Cardiac muscle cell (in vitro differentiated cells and primary cell): ENCODE measurements at places on chromosomes 5 and 9.

DNA sequence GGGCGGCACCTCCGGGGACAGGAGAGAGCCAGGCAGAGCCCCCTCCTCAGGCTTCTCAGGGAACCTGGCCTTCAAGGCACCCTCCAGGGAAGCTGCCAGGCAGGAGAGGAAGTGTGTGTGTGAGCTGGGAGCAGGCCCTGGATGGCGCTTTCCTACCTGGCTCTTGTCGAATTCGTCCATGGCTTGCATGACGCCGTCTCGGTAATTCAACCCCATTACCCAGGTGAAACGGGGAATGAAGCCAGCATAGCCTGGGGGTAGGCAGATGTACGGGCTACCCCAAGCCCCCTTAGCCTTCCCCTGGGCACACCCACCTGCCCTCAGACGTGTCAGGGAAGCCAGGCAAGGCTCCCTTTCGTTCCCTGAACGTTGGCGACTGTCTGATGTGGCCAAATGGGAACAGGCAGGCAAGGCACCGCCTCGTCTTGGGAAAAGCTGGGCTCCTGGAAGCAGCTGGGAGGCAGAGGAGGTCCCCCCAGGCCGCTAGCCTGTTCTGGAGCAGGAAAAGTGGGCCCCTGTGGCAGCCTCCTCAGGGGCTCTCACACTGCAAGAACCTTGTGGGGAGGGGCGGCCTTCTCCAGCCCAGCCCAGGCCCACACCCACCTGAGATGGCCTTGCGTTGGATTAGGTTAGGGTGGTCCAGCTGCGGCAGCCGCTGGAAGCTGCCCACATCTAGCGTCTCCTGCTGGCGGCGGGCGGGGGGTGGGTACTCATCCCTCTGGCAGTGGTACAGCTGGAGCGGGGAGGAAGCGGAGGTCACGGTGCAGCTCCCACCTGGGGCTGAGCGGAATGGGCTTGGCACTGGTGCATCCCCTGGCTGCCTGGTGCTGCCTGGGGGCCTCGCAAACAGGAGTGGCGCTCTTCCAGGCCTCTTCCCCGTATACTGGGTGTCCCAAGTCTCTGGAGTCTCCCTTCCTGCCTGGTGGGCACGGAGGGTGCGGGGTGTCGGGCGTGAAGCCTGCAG is 3.7 kb downstream of the TUBB4B start:
- no peak for DNase-seq

GRCh38 chr5:82356021-82356420 is 77.9 kb upstream of the RPS23 start:
- peak; percentile 81 for DNase-seq

- no peak for DNase-seq
Measured at GRCh38 chr5:15220642-15221173, 279.3 kb upstream of the FBXL7 start.

DNA sequence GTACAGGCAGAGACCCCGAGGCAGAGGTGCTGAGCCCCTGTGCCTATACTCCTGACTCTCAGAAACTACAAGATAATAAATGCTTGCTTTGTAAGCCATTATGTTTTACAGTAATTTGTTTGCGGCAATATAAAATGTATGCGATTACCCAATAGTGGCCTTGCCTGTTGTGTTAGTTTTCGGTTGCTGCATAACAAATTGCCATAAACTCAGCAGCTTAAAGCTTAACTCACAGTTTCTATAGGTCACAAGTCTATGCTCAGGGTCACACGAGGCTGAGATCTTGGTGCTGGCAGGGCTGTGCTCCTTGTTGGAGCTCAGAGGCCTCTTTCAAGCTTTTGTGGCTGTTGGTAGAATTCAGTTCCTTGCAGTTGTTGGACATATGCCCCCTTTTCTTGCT is 114.8 kb downstream of the COL23A1 start:
- no peak for DNase-seq

GRCh38 chr5:87266914-87267573 is 639 bp upstream of the RASA1 start:
- no peak for DNase-seq

DNA sequence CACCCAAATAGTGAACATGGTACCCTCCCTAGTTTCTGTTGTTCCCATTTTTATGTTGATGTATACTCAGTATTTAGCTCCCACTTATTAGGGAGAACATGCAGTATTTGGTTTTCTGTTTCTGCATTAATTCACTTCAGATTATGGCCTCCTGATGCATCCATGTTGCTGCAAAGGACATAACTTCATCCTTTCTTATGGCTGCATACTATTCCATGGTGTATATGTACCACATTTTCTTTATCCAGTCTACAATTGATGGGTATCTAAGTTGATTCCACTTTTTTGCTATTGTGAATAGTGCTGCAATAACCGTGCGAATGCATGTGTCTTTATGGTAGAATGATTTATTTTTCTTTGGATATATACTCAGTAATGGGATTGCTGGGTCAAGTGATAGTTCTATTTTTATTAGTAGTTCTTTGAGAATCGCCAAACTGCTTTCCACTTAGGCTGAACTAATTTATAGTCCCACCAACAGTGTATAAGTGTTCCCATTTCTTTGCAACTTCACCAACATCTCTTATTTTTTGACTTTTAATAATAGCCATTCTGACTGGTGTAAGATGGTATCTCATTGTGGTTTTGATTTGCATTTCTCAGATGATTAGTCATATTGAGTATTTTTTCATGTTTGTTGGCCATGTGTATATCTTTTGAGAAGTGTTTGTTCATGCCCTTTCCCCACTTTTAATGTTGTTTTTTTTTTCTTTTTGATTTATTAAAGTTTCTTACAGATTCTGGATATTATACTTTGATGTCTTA is 79.6 kb downstream of the SMIM15 start:
- DNase-seq = no peak

GRCh38 chr9:86676396-86676795 is 270.9 kb downstream of the GAS1 start:
- peak; percentile 68 for DNase-seq

- peak; percentile 86 for DNase-seq
Measured at GRCh38 chr9:5389109-5389732, 48.5 kb downstream of the PLGRKT start.

DNA sequence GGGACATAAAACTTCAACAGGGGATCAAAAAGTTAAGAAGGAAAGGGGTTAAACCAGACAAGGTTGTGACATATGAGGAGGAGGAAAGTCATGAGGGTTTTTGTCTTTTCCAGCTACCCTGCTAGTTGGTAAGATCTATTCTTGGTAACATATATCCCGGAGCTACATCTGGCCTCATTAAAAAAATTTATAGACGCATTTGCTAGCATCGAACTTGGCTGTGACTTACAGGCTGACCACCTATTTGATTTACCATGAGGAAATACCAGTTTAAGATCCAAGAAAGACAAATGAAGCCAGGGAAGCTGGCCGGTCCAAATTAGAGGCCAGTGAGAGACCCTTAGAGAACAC is 87.6 kb upstream of the NIPAL4 start:
- no peak for DNase-seq

GRCh38 chr9:36892279-36892678 is 141.8 kb downstream of the PAX5 start:
- peak; percentile 42 for DNase-seq

GRCh38 chr9:14136047-14136635 is 177.8 kb downstream of the NFIB start:
- DNase-seq = no peak

DNA sequence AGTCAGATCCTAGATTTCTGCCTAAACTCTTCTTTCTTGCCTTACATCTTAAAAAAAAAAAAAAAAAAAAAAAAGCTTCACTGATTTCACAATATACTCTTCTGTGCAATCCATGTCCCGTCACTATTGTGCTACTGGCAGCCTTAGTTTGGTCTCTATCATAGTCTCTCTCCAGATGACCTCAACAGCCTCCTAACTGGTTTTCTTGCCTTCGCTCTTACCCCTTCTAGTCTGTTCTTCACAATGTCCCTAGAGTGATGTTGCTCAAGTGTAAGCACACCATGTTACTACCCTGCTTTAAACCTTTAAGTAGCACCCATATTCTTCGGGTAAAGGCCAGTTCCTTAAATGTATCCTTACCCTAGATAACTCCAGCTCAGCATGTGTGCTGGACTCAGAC is 25.8 kb downstream of the CD180 start:
- no peak for DNase-seq

- no peak for DNase-seq
Measured at GRCh38 chr9:131436376-131436775, 42.5 kb downstream of the PRRC2B start.

DNA sequence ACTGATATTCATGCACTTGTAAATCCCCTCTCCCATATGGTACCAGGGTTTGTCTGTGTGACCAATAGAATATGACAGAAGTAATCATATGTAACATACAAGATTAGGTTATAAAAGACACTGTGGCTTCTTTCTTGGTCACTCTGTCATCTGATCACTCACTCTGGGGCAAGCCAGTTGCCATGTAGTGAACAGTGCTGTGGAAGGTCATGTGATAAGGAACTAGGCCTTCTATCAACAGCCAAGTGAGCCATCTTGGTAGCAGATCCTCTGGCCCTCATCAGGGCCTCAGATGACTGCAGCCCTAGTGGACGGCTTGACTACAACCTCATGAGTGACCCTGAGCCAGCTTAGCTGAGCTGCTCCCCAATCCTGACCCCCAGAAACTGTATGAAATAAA is 30.0 kb upstream of the MATR3 start:
- no peak for DNase-seq

- DNase-seq = no peak
Measured at GRCh38 chr9:21413624-21414023, 4.7 kb downstream of the IFNA8 start.

GRCh38 chr9:133726401-133727276 is 11.5 kb downstream of the SARDH start:
- DNase-seq = peak; percentile 77

- DNase-seq = no peak
Measured at GRCh38 chr5:152884006-152884405, 478.9 kb upstream of the NMUR2 start.

DNA sequence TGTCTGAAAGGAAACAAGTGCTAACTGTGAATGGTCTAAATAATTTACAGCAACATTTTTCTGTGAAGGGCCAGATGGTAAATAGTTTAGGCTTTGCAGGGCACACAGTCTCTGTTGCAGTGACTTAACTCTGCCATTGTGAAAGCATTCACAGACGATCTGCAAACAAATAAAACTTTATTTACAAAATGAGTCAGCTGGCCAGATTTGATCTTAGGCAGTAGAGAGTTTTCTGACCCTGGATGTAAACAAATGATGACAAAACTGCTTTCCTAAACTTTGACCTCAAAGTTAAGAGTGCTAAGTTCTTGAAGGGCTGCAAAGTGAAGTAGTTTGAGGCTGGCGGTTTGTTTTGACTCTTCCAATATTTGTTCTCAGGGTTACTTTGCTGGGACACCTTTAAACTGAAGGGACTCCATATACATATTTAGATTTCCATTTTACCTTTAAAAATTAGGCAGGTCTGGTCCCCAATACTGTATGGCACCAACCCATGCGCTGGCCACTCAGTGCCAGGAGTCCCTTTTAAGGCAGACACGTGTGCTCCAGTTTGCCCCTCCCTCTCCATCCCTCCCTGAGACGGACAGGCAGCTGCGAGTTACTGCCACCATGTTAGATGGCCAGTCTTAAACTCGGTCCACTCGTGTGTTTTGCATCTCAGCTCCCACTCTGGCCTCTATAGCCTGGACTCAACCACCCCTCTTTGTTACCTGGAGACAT is 4.0 kb upstream of the ADAMTS16 start:
- no peak for DNase-seq

DNA sequence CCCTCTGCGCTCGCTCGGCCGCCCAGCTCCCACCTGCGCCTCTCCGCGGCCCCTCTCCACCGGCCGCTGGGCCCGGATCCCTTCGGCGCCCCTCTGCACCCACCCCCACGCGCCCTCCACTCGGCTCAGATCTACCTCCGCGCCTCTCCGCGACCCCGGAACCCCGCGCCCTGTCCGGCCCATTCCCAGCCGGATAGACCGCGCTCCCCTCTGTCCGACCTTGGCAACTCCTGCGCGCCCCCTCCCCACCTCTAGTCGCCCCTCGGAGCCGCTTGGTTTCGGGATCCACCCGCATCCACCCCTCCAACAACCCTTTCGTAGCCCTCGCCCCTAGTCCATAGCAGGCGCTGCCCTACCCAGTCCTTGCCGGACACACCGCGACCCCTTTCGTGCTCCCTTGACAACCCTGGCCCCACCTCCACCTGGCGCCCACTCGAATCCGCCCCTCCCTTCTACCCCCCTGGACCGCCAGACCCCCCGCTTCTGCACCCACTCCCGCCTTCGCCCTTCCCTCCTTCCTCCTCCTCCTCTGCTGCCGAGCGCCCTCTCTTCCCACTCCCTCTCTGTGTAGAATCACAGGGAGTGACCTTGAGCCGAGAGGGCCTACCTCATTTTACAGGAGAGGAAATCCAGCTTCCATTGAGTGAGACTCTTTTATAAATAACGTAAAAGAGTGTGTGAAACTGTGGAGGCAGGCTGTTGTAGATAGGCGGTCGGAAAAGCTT is 525 bp upstream of the AK3 start:
- peak; percentile 32 for DNase-seq
